ENCODE measurements at places on chromosomes 6 and 20. TPM values are rescaled to one million over a fixed set of nuclear protein-coding genes. Genes with fewer than 3 reads are reported as not detected.

TDP2 gene
- 38.1 TPM for total RNA-seq

FRK gene
- 0.80 TPM for total RNA-seq

MUCL3 gene
- total RNA-seq = 0.05 TPM

SDCBP2 gene
- 2.1 TPM for total RNA-seq

PNPLA1 gene
- 0.09 TPM for total RNA-seq

CPNE5 gene
- 0.57 TPM for total RNA-seq

SYCP2 gene
- total RNA-seq = 2.5 TPM

CCN6 gene
- total RNA-seq = not detected

TFAP2D gene
- not detected for total RNA-seq

POPDC3 gene
- 0.33 TPM for total RNA-seq

GPR6 gene
- total RNA-seq = not detected

ZC3H12D gene
- total RNA-seq = 2.3 TPM

SLC22A3 gene
- total RNA-seq = 0.28 TPM

CD93 gene
- total RNA-seq = 19.8 TPM

APOM gene
- total RNA-seq = 6.1 TPM

OR2B6 gene
- 0.19 TPM for total RNA-seq

EYA2 gene
- 11.1 TPM for total RNA-seq

NINL gene
- 14.1 TPM for total RNA-seq

TREML1 gene
- 2.3 TPM for total RNA-seq

PCK1 gene
- 0.19 TPM for total RNA-seq

HCK gene
- total RNA-seq = 25.2 TPM

GSTA3 gene
- total RNA-seq = not detected

ASIP gene
- 0.09 TPM for total RNA-seq

COL9A3 gene
- 4.1 TPM for total RNA-seq

NRSN1 gene
- 0.05 TPM for total RNA-seq

FHL5 gene
- 0.19 TPM for total RNA-seq

C2 gene
- total RNA-seq = 9.0 TPM

ID4 gene
- total RNA-seq = 1.5 TPM

All from thymus (tissue), 14 donors.